Liver (tissue), 10 donors: ENCODE measurements at places on chromosomes 6 and 20. TPM values are rescaled to one million over a fixed set of nuclear protein-coding genes. Genes with fewer than 3 reads are reported as not detected.

DNA sequence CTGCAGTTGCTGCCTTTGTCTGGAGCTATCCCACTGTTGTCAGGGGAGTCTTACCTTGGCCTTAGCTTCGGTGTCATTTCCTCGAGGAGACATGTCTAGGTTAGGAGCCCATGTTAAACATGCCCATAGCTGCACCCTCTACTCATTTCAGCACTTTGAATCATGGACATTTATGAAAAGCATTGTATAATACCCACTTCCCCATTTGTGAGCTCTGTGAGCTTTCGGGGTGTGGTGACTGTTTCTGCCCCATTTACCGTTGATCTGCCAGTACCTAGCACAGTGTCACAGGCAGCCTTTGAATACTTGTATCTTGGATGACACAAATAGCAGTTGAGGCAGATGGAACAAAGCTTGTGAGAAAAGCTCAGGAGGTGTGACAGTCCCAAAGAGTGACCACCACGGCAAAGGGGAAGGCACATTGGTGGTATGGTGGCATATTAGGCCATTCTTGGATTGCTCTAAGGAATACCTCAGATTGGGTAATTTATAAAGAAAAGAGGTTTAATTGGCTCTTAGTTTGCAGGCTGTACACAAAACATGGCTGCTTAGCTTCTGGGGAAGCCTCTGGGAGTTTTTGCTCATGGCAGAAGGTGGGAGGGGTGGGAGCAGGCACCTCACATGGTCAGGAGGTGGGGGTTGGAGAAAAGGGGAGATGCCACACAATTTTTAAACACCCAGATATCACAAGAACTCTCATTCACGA is 42.0 kb downstream of the JARID2 start:
- no peaks in the 10 kb centered on the region for H3K36me3 ChIP-seq
- no peaks in the 10 kb centered on the region for H3K27me3 ChIP-seq
- no peaks in the 10 kb centered on the region for H3K4me1 ChIP-seq
- no peak overlapping the region for H3K27ac ChIP-seq
- H3K4me3 ChIP-seq = no peak overlapping the region

- no peak overlapping the region for H3K4me3 ChIP-seq
- H3K36me3 ChIP-seq = no peaks in the 10 kb centered on the region
- no peaks in the 10 kb centered on the region for H3K4me1 ChIP-seq
- no peaks in the 10 kb centered on the region for H3K27me3 ChIP-seq
Measured at GRCh38 chr20:4195499-4195898, 180.1 kb upstream of the RNF24 start.

GRCh38 chr6:20056350-20056992 is 155.8 kb downstream of the MBOAT1 start:
- no peaks in the 10 kb centered on the region for H3K36me3 ChIP-seq

- H3K4me1 ChIP-seq = no peaks in the 10 kb centered on the region
- no peak for DNase-seq
- no peak overlapping the region for H3K27ac ChIP-seq
- H3K27me3 ChIP-seq = no peaks in the 10 kb centered on the region
- no peak overlapping the region for H3K4me3 ChIP-seq
- no peaks in the 10 kb centered on the region for H3K36me3 ChIP-seq
Measured at GRCh38 chr6:32436995-32437836, 2.5 kb upstream of the HLA-DRA start.

The DDAH2 gene
- total RNA-seq = 31.4 TPM

GRCh38 chr20:25310268-25310920 is 62.5 kb downstream of the PYGB start:
- H3K4me3 ChIP-seq = no peak overlapping the region
- H3K36me3 ChIP-seq = no peaks in the 10 kb centered on the region
- H3K4me1 ChIP-seq = peaks cover 25% of the 10 kb centered on the region

GRCh38 chr6:86715676-86716075 is 221.7 kb upstream of the HTR1E start:
- H3K4me3 ChIP-seq = no peak overlapping the region
- H3K36me3 ChIP-seq = no peaks in the 10 kb centered on the region
- no peaks in the 10 kb centered on the region for H3K27me3 ChIP-seq
- no peak overlapping the region for H3K27ac ChIP-seq

The BEND3 gene
- 1.7 TPM for total RNA-seq

The FOXC1 gene
- total RNA-seq = 0.09 TPM

- H3K27me3 ChIP-seq = peaks cover 7% of the 10 kb centered on the region
- peak; percentile 59 for DNase-seq
- H3K27ac ChIP-seq = no peak overlapping the region
- H3K36me3 ChIP-seq = no peaks in the 10 kb centered on the region
- no peaks in the 10 kb centered on the region for H3K4me1 ChIP-seq
Measured at GRCh38 chr6:77457720-77458349, 5.5 kb downstream of the HTR1B start.
